Breast epithelium (tissue), 4 donors: ENCODE measurements at places on chromosomes 2 and 18.

DNA sequence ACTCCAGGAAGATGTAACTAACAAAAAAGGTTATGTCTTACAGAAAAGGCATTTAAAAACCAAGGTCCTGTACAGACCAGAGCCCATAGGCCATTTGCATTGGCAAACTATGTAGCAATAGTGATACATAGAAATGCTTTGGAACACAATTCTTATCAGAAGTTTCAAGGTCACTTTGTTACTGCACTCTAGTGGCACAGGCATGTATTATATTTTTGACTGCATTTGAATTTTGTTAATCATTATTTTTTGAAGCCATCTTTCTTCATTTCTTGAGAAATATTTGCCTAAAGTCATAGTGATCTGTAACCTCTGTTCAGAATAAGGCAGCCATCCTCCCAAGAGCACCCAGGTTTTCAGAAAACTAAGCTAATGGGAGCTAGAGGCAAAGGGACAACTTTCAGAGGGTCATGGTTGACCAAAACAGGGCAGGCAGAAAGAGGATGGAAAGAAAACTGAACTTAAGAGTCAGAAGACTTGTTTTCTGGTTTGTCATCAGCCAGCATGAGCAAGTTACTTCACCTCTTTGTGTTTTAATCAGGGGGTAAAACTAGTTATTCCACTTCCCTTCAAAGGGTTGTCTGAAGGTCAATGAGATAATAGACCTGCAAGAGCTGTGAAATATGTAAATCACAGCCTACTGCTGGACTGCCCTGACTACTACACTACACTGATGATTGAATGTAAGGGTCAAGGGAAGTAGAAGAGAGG, 41.5 kb downstream of the SLC38A11 start:
- DNase-seq, result no peak

GRCh38 chr2:224908818-224909217, 133.4 kb downstream of the DOCK10 start:
- no peak for DNase-seq

GRCh38 chr2:101854877-101855276, 136.9 kb upstream of the IL1R2 start:
- no peak for DNase-seq

DNA sequence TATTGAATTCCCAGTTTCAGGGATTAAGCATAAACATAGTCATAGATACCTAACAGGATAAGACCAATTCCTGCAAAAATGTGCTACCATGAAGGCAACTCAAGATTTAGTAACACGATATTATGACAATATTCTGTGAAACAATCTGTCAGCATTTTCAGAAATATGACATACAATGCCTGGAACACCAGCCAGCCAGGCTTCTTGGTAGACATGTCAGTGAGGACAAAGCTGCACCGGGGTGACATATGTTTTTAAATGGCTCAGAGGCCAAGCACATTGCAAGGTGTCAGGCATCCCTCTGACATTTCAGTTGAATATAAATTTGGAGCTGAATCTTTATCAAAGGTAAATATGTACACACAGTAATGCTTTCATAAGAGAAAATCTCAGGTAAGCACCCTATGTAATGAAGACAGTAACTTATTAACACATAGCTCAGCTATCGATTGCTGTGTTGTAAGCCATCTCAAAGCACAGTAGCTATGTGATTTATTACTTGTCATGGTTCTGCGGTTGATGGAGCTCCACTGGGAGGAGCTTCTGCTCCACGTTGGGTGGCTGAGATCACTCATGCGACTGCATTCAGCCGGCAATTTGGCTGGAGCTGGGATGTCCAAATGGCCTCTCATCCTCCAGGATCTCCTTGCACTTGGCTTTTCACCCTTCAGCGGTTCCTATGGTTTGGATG, 31.9 kb upstream of the EML6 start:
- DNase-seq, result no peak

GRCh38 chr2:10330700-10331026, 28.0 kb downstream of the HPCAL1 start:
- no peak for DNase-seq

GRCh38 chr18:21650311-21650710, 38.2 kb downstream of the SNRPD1 start:
- no peak for DNase-seq

DNA sequence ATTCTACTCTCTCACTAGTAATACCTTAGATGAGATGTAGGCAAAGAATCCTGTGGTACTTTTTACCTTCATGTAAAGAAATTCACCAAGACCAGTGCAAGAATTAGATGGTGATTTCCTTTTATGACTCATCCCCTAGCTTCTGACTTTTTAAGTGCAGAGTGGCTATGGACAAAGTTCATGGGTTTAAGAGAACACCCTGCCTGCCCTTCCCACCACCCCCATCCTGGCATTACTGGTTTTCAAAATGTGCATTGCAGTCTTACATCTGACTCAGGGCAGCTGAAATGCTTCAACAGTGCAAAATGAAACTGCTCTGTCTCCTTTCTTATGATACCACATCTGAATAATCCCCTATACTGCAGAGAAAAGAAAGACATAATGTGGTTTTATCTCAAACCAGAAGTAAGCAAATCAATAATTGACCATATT, 22.6 kb downstream of the MAIP1 start:
- DNase-seq, result no peak

GRCh38 chr2:38438133-38438882, 61.2 kb upstream of the ATL2 start:
- DNase-seq, result peak; percentile 45
